ENCODE measurements at places on chromosomes 4 and X. TPM values are rescaled to one million over a fixed set of nuclear protein-coding genes. Genes with fewer than 3 reads are reported as not detected.

GRCh38 chr4:172772781-172773180 lies 395.8 kb upstream of the GALNT7 start:
- DNase-seq = no peak

GRCh38 chrX:12770440-12770839 lies 20.8 kb upstream of the PRPS2 start:
- DNase-seq = no peak

The SFRP2 gene
- total RNA-seq = not detected

The CTAG1B gene
- not detected for total RNA-seq

The BANK1 gene
- 0.24 TPM for total RNA-seq
